ENCODE measurements at places on chromosomes 1 and 21. TPM values are rescaled to one million over a fixed set of nuclear protein-coding genes. Genes with fewer than 3 reads are reported as not detected.

The PCNX2 gene
- total RNA-seq: 9.3 TPM

The LDLRAD1 gene
- total RNA-seq: not detected

The TMEM54 gene
- 60.7 TPM for total RNA-seq

The AMPD1 gene
- total RNA-seq: not detected

The LRRC42 gene
- 7.0 TPM for total RNA-seq

The SPTA1 gene
- 3.3 TPM for total RNA-seq

DNA sequence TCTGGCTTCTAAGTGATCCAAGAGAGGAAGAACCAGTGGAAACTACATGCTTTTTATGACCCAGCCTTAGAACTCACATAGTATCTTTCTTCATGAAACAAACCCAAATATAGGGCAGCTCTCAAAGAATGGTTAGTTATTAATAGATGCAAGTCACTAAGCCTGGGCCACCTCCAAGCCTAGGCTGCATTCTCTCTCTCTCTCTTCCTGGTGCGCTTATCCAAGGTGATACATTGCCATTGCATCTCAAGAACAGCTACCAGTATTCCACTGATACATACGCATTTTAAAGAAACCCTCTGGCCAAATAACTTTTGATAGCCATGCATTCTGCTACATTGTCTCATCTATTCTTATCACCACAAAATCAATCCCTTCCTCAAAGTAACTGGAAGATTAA is 455.6 kb upstream of the ADGRL2 start:
- no peak for DNase-seq

DNA sequence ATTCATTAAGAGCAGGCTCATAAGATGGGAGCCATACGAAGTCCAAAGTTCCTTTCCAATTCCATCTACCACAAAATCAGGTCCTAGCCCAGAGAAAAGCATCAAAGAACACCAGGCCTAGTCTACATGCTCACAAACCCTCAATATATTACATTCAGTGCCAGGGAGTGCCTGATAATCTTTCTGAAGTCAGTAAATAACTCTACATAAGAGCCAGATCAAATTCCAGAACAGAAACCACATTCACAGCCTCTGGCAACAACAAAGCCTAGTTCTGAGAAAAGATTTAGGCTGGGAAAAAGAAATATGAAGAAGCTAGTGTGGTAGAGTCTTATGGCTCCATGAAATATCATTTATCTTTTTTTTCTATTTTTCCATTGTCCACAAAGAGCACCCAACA is 40.5 kb upstream of the RBBP5 start:
- DNase-seq: no peak

DNA sequence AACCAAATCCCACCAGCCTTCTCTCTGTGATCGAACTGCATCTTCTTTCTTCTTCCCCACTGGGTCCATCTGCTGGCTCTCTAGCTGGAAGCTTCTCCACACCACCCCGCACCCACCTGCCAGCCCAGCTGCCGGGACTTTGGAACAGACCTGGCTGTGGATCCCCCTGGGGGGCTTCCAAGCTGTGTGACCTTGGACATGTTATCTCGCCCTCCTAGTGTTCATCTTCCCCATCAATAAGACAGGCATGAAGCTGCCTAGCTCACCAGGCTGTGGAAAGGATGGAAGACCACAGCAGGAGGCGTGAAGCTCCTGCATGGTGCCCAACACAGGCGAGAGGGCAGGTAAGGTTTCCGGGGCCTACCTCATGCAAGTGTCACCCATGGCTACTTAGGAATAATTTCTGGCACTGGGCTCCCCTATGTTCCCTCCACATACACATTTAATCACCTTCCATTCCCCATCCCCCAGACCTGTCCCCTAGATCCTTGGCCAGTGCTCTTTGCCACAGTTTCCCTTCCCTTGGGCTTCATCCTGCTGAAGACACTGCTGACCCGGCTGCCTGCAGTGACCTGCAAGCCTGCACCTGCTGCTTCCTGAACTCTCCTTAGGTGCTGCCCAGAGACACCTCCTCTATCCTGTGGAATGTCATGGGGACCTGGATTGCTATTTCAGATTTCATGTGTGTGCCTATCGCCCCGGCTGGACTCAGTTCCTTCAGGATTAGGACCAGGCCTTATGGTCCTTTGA is 13.2 kb upstream of the C2CD2 start:
- DNase-seq: no peak

GRCh38 chr1:154943649-154944400 is 7.3 kb upstream of the PMVK start:
- DNase-seq: peak; percentile 47

DNA sequence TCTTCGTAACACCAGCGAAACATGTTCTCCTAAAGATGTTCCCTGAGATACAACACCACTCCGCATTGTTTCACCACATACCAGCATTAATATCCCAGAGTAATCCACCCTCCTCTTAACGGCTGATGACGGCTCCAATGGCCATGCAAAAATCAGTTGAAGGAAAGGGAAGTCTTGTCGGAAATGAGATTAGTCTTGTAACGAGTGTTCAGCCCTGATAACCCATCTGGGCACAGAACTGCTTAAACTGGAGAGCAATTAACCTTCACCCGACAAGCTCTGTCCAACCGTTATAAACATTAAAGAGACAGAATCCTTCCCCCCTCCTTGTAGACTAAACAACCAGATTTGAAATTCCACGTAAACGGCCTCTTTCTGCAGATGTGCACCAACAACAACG is 21.9 kb downstream of the ERG start:
- DNase-seq: no peak

DNA sequence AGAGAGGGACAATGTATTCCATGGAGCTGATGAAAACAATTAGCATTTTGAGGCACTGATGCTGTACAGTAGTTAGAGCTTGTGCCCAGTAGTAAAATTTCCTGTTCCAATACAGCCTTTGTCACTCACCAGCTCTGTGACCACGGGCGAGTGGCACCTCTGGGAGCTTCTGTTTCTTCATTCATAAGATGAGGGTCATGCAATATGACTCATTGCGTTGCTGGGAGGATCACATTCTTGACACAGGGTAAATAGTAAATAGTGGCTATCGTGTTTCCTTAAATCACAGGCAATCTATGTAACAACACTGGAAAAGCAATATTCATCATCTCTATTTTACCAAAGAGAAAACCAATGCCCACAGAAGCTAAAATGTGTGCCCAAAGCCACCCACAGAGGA is 4.5 kb upstream of the LRRC52 start:
- DNase-seq: no peak

DNA sequence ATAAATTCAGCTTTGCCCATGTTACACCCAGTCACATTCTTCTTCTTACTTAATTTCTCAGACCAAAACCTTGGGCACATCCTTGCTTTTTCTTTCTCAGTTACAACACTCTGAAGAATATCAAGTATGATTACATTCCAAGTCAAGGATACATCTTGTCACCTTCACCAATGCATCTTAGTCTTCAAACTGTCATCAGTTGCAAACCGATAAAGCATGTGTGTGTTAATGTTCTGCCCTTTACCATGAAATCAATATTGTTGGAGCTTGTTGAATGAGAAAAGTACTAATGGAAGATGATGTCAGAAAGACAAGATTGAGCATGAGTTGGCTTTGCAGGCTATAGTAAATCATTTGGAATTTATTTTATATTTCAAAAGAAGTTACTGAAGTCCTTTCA is 764.6 kb downstream of the NCAM2 start:
- DNase-seq: no peak

GRCh38 chr1:90840352-90840751 is 123.2 kb upstream of the BARHL2 start:
- no peak for DNase-seq

Measured in stomach (tissue), 19 donors.